Hepatic stellate cell (primary cell): ENCODE measurements at places on chromosomes 13 and 19.

GRCh38 chr13:44755872-44756271 lies 179.7 kb upstream of the TSC22D1 start:
- no peak for DNase-seq

GRCh38 chr13:99361197-99361596 lies 54.0 kb upstream of the GPR183 start:
- DNase-seq, result no peak

DNA sequence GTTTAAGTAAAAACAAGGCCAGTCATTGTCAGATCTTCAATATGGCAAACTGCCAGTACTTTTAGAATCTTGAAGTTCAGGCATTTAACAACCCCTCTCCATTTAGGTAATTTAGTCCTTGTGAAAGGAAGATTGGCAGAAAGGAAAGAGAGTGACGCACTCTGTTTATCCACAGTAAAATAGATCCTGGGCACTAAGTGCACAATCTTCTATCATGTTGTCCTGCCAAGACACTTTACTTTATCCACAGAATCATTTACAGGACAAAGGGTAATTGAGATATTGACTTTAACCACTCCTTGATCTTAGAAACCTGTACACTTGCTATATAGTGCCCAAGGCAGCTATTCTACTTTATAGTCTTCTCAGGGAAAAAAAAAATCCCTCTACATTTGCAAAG lies 786.4 kb upstream of the SLITRK1 start:
- DNase-seq, result no peak

- DNase-seq, result no peak
These were observed 5.0 kb downstream of the FOSB start for GRCh38 chr19:45472563-45473366.

GRCh38 chr13:109577191-109577700 lies 209.1 kb downstream of the IRS2 start:
- no peak for DNase-seq

GRCh38 chr19:45705115-45705514 lies 12.6 kb downstream of the QPCTL start:
- DNase-seq, result no peak

GRCh38 chr13:114088863-114089262 lies 43.6 kb downstream of the RASA3 start:
- DNase-seq, result no peak

DNA sequence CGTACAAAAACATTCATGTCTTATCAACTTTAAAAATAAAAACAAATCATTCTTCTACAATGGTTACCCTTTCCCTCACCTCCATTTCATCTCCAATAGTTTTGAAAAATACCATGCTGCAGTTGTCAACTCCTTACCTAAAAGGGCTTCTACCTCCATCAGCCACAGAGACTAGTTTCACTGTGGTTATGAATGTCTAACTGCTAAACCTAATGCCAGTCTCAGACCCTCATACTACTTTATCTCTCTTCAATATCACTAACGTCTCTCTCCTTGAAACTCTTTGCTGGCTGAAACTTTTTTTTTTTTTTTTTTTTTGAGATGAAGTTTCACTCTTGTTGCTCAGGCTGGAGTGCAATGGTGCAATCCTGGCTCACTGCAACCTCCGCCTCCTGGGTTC lies 27.1 kb downstream of the LNX2 start:
- no peak for DNase-seq

DNA sequence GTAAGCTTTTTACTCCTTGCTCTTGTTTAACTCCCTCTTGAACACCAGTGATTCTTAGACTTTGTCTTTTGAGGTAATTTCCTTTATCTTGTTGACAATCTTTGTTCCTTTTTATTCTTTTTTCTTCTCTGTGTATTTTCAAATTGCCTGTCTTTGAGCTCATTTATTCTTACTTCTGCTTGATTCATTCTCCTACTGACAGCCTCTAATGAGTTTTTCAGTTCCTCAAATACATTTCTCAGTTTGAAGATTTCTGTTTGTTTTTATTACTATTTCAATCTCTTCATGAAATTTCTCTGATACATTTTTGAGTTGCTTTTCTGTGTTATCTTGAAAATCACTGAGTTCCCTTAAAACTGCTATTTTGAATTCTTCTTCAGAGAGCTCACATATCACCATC lies 154.1 kb downstream of the ATP8A2 start:
- DNase-seq, result no peak

DNA sequence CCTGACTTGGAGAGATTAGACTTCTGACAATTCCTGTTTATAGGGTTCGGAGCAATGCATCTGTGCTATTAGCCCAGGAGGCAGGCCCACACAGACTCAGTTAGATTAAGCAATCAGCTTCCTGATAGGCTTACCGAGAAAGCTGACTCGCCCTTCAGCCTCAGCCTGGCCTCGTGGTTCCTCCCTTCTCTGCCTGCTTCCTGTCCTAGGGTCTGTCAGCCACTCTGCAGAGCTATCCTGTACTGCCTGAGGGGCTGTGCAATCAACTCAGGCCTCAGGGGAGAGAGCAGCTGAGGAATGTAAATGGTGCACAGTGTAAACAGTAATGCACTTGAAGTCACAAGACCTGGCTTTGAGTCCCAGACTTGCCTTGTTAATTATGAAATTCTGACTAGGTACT lies 30.7 kb downstream of the HTR2A start:
- DNase-seq, result no peak

GRCh38 chr13:46552889-46553520 lies at the start of gene LRCH1:
Gene LRCH1, plus strand, starts transcription at chr13:46553170. Its CDS starts 227 bp downstream, at chr13:46553397.
- DNase-seq, result peak; percentile 90

DNA sequence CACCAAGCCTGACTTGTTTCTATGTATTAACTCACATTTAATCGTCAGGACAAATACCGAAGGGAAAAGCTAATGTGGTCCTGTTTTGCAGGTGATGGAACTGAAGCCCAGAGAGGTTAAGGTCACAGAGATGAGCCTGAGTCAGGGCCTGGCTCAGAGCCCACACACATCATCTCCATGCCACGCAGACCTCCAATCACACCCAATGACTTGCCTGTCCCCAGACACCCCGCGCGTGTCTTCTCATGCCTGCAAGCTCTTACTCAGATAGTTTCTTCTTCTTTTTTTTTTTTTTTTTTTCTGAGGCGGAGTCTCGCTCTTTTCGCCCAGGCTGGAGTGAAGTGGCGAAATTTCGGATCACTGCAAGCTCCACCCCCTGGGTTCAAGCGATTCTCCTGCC lies 16.4 kb downstream of the SIX5 start:
- DNase-seq, result no peak

GRCh38 chr13:105918842-105919741 lies 616.4 kb downstream of the EFNB2 start:
- DNase-seq, result peak; percentile 22

DNA sequence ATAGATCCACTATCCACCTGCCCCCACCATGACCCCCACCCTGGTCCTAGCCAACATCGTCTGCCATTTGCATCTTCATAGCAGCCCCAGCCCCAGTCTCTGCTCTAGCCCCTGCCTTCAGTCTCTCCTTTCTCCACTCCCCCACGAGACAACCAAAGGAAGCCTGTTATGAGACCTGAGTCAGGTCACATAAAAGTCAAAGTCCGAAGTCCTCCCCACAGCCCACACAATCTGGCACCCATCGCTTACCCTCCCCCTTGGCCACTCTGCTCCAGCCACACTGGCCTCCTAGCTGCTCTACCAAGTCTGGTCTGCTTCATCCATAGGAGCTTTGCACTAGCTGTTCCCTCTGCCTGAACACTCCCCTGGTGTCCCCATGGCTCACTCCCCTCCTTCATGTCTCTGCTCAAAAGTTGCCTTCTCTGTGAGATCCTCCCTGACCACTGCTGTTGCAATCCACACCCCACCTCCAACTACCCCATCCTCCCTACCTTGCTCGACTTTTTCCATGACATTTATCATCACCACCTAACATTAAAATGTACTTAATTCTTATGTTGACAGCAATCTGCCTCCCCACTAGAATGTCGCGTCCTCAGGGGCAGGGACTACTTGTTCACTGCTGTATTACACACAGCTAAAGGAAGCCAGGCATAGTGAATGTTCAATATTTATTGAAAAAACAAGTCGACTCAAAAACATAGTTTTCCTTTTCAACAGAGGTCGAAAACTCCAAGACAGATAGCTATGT lies 1.2 kb upstream of the PLEKHG2 start:
- no peak for DNase-seq

GRCh38 chr19:45162608-45163143 lies 1.9 kb upstream of the NKPD1 start:
- no peak for DNase-seq

GRCh38 chr13:36914648-36915047 lies 5.4 kb downstream of the SMAD9 start:
- DNase-seq, result no peak

DNA sequence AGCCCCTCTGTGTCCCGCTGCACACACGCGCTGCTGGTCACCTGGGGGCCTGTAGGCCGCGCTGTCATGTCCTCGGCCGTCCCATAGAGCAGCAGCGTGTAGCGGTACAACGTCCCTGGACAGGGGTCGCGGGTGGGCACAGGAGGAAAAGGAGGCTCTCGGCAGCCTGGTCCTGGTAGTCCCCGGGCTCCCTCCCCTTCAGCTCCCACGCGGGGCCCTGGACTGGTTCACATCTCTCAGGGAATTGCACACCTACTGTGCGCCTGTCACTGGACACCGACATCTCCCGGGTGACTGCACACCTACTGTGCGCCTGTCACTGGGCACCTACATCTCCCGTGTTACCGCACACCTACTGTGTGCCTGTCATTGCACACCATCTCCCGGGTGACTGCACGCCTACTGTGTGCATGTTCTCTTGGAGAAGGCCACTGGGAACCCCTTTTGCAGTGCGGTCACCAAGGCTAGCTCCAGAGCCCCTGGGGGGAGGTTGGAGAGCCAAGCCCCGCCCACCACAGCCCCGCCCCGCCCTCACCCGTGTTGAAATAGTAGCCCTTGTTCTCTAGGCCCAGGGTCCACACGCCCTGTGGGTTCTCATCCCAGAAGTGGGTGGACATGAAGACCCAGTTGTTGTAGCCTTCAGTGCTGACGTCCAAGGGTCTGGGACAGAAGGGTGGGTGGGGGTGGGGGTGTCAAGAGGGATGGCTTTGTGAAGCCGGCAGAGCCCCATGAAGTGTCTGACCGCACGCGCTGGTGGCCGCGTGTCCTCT lies 3.5 kb upstream of the C19orf25 start:
- no peak for DNase-seq

DNA sequence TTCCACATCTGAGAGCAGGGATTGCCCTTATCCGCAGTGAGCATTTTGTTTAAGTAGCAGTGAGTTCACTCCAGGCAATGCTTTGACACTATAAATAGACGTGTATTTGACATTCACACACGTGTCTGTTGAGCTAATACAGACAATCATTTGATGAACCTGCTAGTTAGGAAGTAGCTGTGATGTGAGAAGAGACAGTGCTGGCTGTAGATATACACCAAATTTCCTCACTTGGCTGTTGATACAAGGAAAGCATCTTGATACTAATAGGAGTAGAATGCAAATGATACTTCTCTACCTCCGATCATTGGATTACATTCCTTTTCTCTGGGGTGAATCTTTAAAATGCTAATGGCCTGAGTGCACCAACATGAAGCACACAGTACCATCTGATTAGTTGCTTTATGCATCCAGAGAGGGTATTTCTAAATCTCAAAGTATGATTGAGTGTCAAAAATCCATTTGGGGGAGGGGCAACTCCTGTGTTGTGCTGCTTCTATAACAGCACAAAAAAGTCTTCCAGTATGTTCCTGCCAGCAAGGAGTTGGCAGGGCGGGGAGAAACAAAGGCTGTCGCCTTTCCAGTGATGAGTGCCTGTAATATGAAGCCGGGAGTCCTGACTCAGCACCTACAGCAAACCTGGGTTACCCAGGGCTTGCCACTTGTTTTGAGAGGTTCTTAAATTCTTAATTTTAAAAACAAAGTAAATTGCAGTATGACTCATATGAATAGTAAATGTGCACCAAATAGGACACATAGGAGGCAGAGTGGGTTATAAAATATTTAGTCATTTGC lies 7.0 kb downstream of the CUL4A start:
- DNase-seq, result no peak

DNA sequence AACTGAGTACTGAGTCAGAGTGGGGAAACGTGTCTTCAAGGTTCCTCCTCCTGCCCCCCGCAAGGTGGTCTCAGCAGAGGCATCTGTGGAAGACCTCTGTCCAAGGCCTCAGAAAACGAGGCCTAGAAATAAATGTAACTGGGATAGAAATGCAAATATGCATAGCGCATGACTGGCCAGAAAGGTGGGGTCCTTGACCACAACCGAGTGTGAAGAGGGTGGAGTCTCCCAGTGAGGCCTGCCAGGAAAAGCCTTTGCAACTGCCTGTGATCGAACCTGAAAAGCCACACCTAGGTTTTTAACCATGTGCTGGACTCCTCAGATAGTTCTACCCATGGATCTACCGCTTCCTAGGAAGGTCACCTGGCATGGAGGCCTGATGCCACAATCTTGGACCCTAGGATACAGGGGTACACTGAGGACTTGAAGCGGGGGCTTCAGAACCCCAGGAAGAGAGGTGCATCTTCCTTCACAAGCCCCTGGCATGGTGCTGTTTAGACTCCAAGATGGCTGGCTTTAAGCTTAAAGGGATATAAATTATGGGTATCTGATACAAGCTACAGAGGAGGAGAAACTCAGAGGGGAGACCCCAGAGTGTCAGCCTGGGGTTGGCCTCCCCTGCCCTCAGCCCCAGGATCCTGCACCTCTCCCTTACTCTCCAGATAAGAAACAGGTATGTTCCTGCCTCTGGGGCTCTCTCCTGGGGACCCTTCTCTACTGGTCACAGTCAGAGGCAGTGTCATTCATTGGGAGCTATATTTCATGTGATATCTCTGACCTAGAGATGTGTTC lies 18.3 kb upstream of the SIGLEC6 start:
- no peak for DNase-seq

- no peak for DNase-seq
These were observed 25.6 kb downstream of the CARM1 start for GRCh38 chr19:10896851-10897526.

GRCh38 chr13:107765724-107766401 lies 449.5 kb downstream of the LIG4 start:
- DNase-seq, result peak; percentile 24

- no peak for DNase-seq
These were observed 3.7 kb upstream of the IRS2 start for GRCh38 chr13:109790086-109790485.

GRCh38 chr13:30846311-30846710 lies 59.8 kb upstream of the MEDAG start:
- DNase-seq, result no peak

- no peak for DNase-seq
These were observed 4.1 kb downstream of the C19orf33 start for GRCh38 chr19:38308006-38308766.

GRCh38 chr19:7383284-7383683 lies 34.5 kb downstream of the ARHGEF18 start:
- DNase-seq, result no peak

DNA sequence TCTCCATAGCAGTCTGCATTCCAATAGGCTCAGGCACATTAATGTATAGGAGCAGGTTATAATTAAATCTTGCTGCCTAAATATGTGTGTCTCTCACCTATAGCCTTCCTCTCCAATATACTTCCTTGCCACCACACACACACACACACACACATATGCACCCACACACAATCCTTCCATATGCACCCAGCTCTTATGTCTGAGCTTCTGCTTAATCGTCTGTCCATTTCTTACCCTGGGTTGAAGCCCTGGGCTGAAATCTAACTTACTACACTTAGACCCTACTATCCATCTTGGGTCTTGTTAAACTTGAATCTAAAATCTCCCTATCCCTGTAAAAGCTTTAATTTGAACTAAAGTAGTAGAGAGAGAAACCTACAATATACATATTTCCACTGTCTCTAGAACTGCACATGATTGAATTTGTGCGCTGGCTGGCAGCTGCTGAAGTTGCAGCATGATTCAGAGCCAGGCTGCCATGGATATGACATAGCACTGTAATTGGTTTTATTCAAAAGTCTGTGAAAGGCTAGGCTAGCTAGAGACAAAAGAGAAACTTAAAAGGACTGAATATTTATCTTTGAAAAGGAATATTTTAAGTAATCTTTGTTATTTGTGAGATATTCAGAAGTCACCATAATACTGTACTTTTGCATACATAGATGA lies 25.7 kb upstream of the FREM2 start:
- DNase-seq, result no peak
